Effector memory CD8-positive, alpha-beta T cell (primary cell): ENCODE measurements at places on chromosomes 16 and 17.

DNA sequence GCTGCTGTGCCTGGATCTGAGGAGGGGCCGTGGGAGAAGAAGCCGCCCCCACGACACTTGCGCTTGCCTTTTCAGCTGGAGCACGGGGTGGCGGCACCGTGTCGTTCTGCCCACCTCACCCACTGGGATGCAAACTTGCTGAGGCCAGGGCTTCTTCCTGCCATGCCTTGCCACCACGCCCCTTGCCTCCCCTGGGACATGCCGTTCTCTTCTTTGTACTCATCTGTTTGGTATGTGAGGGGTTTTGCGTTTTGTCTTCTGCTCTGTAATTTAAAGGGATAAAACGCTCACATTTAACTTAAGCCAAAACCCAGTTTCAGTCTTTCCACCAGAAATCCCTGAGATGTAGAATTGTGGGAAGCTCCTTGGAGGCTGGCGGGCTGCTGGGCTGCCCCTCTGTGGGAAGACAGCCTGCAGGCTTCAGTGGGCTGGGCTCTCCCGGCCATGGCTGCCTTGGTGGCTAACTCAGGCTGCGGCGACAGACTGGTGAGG lies 180.2 kb downstream of the RPTOR start:
- H3K4me3 ChIP-seq: no peak overlapping the region
- no peak overlapping the region for H3K27ac ChIP-seq
- H3K4me1 ChIP-seq: peaks cover 43% of the 10 kb centered on the region
- no peaks in the 10 kb centered on the region for H3K27me3 ChIP-seq
- peaks cover 10% of the 10 kb centered on the region for H3K36me3 ChIP-seq

- peaks cover 20% of the 10 kb centered on the region for H3K4me1 ChIP-seq
- no peaks in the 10 kb centered on the region for H3K27me3 ChIP-seq
- DNase-seq: no peak
- peaks cover 12% of the 10 kb centered on the region for H3K36me3 ChIP-seq
These were observed 2.5 kb upstream of the C16orf87 start for GRCh38 chr16:46833460-46833800.

DNA sequence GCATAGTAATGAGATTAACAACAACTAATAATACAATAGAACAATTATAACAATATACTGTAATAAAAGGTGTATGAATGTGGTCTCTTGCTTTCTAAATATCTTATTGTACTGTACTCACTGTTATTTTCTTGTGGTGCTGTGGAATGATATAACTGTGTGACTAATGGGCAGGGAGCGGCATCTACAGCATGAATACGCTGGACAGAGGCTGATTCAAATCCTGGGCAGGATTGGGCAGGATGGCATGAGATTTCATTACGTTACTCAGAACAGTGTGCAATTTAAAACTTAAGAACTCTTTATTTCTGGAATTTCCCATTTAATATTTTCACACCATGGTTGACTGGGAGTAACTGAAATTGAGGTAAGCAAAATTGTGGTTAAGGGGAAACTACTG lies 1239.8 kb upstream of the GOT2 start:
- no peak for DNase-seq
- no peak overlapping the region for H3K27ac ChIP-seq
- no peaks in the 10 kb centered on the region for H3K4me1 ChIP-seq
- H3K4me3 ChIP-seq: no peak overlapping the region
- H3K36me3 ChIP-seq: no peaks in the 10 kb centered on the region

DNA sequence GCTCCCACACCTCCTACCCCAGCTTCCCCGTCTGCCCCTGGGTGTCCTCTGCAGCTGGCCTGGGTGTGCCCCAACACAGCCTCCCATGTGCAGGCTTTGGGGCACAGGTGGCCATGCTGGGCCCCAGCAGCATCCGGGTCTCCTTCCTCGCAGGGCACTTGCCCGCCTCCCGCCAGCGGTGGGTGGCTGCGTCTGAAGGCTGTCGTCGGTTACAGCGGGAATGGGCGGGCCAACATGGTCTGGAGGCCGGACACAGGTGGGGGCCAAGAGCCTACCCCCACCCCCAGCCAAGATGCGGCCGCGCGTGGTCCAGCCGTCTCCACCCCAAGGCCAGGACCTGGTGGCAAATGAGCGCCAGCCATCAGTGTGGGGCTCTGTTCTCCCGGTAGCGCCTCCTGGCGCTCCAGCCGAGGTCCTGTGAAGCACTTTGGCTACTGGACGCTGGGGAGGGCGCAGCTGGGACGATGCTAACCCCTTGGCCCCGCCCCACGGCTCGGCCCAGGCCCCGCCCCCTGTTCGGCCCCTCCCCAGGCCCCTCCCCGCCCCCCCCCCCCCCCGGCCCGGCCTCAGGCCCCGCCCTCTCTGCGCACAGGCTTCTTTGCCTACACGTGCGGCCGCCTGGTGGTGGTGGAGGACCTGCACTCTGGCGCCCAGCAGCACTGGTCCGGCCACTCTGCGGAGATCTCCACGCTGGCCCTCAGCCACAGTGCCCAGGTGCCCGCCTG lies 7.3 kb upstream of the RHOT2 start:
- no peak overlapping the region for H3K27ac ChIP-seq
- no peaks in the 10 kb centered on the region for H3K27me3 ChIP-seq
- DNase-seq: no peak

- H3K27me3 ChIP-seq: no peaks in the 10 kb centered on the region
- H3K4me1 ChIP-seq: no peaks in the 10 kb centered on the region
- no peak overlapping the region for H3K27ac ChIP-seq
These were observed 3.7 kb upstream of the C16orf78 start for GRCh38 chr16:49369651-49370611.

- no peak overlapping the region for H3K27ac ChIP-seq
- no peak overlapping the region for H3K4me3 ChIP-seq
- H3K27me3 ChIP-seq: no peaks in the 10 kb centered on the region
- DNase-seq: no peak
These were observed 32.2 kb downstream of the ARHGAP44 start for GRCh38 chr17:12821376-12821940.

DNA sequence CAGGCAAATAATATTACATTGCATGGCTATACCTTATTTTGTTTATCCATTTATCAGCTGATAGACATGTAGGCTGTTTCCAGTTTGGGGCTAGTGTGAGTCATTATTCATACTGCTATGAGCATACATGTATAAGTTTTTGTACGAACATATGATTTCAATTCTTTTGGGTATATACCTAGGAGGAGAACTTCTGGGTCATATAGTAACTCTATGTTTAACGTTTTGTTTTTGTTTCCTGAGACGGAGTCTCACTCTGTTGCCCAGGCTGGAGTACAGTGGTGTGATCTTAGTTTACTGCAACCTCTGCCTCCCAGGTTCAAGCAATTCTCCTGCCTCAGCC lies 2.4 kb upstream of the ITGAL start:
- H3K4me3 ChIP-seq: peak overlapping the region; percentile 36
- no peak for DNase-seq
- H3K4me1 ChIP-seq: peaks cover 30% of the 10 kb centered on the region
- H3K27ac ChIP-seq: peak overlapping the region; percentile 95

DNA sequence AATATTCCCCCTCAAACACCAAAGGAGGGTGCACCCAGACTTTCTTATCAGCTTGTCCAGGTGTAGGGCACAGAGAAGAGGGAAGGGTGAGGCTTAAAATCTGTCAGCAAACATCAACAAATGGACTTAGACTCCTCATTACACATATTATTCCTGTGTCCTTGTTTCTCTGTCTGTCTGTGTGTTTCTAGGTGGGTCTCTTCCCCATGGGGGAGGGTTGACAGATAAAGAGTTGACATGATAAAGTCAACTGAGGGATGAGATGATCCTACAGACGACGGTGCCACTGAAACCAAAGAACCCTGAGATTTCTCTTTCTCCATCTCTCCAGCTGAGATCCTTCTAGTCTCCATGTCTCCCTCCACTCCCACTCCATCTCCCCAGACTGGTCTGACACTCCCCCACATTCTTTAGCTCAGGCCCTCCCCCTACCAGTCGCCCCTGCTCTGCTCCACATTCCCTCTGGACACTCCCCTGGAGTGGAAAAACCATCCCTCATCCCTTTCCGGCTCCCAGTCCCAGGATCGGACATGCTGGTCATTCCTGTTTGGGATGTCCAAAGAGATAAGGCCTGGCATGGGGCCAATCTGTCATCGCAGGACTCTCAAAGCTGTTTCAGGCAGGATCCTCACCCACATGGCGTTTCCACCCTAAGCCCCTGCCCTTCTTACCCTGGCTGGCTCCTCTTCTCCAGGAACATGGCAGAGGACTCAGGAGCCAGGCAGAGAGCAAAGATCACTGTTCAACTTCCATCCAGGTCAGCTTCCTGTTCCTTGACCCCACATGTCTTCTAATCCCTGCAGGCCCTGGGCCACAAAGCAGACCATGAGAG lies 2.9 kb upstream of the ITGA3 start:
- H3K36me3 ChIP-seq: peaks cover 4% of the 10 kb centered on the region
- peaks cover 27% of the 10 kb centered on the region for H3K4me1 ChIP-seq
- H3K27ac ChIP-seq: no peak overlapping the region
- no peaks in the 10 kb centered on the region for H3K27me3 ChIP-seq
- no peak overlapping the region for H3K4me3 ChIP-seq
